Spinal cord (tissue), 10 donors: ENCODE measurements at places on chromosomes 4 and X. TPM values are rescaled to one million over a fixed set of nuclear protein-coding genes. Genes with fewer than 3 reads are reported as not detected.

Gene CRMP1
- 99.1 TPM for total RNA-seq

Gene USP26
- not detected for total RNA-seq

Gene IL2
- not detected for total RNA-seq

Gene IL13RA2
- total RNA-seq: 0.72 TPM

Gene SNCA
- 135 TPM for total RNA-seq

Gene NUDT11
- total RNA-seq: 14.9 TPM

Gene ESX1
- total RNA-seq: 0.10 TPM

Gene DSPP
- not detected for total RNA-seq

Gene AR
- total RNA-seq: 4.0 TPM

Gene CEP135
- total RNA-seq: 15.3 TPM

Gene FHIP1A
- 3.2 TPM for total RNA-seq

Gene P2RY10
- 0.59 TPM for total RNA-seq

Gene REELD1
- 0.11 TPM for total RNA-seq

Gene TXK
- 2.3 TPM for total RNA-seq

Gene SOD3
- 11.2 TPM for total RNA-seq

Gene TREX2
- total RNA-seq: not detected

Gene FABP2
- total RNA-seq: not detected

Gene SAGE1
- total RNA-seq: not detected

Gene CSTF2
- total RNA-seq: 13.1 TPM

Gene CXCL10
- 0.28 TPM for total RNA-seq

Gene MAGEA2B
- not detected for total RNA-seq

Gene COX7B2
- not detected for total RNA-seq

Gene BEX3
- total RNA-seq: 518 TPM

Gene NWD2
- 3.5 TPM for total RNA-seq
